Lower lobe of right lung (tissue), 2 donors: ENCODE measurements at places on chromosomes 2 and 18. TPM values are rescaled to one million over a fixed set of nuclear protein-coding genes. Genes with fewer than 3 reads are reported as not detected.

The FOXI3 gene
- not detected for total RNA-seq

The VWC2L gene
- total RNA-seq = not detected

The ZBTB7C gene
- total RNA-seq = 15.0 TPM

- no peak overlapping the region for H3K27ac ChIP-seq
- no peaks in the 10 kb centered on the region for H3K36me3 ChIP-seq
- no peak for DNase-seq
- no peaks in the 10 kb centered on the region for H3K27me3 ChIP-seq
- no peak overlapping the region for H3K4me3 ChIP-seq
Measured at GRCh38 chr2:162164802-162165201, 12.8 kb upstream of the GCG start.

DNA sequence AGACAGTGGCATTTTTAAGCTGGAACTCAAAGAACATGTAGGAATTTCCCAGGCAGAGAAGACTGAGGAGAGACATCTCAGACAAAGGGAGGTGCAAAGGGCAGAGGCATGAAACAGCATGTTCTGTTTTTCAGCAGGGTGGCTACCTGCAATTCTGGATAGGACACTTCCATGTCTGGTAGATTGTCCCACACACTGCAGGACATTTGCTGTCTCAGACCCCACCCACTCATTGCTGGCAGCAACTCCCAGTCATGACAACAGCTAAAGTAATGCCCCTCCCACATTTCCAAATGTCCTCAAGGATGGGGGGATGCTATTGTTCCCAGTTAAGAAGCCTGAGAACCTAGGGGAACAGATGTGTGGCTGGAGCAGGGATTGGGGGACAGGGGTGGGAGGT, 40.8 kb downstream of the ANKRD44 start:
- H3K36me3 ChIP-seq = no peaks in the 10 kb centered on the region
- peaks cover 53% of the 10 kb centered on the region for H3K4me1 ChIP-seq
- no peak overlapping the region for H3K27ac ChIP-seq
- no peaks in the 10 kb centered on the region for H3K27me3 ChIP-seq

GRCh38 chr2:97935719-97936161, 60.0 kb downstream of the TMEM131 start:
- peaks cover 44% of the 10 kb centered on the region for H3K4me1 ChIP-seq
- no peak overlapping the region for H3K27ac ChIP-seq
- H3K27me3 ChIP-seq = no peaks in the 10 kb centered on the region
- H3K4me3 ChIP-seq = no peak overlapping the region
- no peak for DNase-seq

DNA sequence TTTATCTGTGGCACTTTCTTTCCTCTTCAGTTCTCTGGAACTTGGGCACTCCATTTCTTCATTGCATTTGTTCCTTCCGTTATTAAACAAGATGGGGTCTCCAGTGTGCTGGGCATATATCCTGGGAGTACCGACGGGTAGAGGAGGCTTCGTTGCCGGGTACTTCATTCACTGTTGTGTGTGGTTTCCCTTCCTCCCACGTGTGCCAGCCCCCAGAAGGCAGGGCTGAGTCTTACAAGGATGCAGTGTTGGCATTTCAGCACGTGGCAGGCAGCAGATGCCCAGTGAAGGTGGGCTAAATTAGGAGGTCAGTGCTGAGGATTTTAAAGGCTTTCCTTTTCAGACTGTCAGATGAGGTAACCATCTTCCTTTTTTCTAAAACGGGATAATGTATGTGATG, 58.6 kb downstream of the MGAT5 start:
- H3K4me1 ChIP-seq = peaks cover 17% of the 10 kb centered on the region
- H3K36me3 ChIP-seq = peaks cover under 1% of the 10 kb centered on the region
- DNase-seq = no peak
- no peak overlapping the region for H3K27ac ChIP-seq

DNA sequence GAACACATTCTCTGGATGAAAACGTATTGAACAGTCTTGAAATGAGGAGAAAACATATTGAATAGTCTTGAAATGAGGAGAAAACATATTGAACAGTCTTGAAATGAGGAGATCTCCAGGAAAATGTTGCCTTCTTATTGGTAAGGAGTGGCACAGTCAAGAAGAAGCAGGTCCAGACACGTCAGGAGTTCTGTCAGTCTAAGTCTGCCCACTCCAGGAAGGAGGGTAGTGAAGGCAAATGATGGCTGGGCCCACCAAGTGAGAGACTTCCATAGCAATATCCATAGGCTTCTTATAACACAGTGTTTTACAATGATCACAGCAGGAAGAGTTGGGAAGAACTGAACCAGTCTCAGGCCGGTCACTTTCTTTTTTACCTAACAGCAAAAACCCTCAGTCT, 316.2 kb downstream of the ETAA1 start:
- no peaks in the 10 kb centered on the region for H3K36me3 ChIP-seq
- H3K4me3 ChIP-seq = no peak overlapping the region
- no peaks in the 10 kb centered on the region for H3K4me1 ChIP-seq
- DNase-seq = no peak
- no peaks in the 10 kb centered on the region for H3K27me3 ChIP-seq

GRCh38 chr2:183359867-183360266, 235.6 kb downstream of the NUP35 start:
- no peak for DNase-seq
- H3K4me3 ChIP-seq = no peak overlapping the region
- H3K27ac ChIP-seq = no peak overlapping the region
- H3K4me1 ChIP-seq = no peaks in the 10 kb centered on the region
- H3K27me3 ChIP-seq = no peaks in the 10 kb centered on the region

DNA sequence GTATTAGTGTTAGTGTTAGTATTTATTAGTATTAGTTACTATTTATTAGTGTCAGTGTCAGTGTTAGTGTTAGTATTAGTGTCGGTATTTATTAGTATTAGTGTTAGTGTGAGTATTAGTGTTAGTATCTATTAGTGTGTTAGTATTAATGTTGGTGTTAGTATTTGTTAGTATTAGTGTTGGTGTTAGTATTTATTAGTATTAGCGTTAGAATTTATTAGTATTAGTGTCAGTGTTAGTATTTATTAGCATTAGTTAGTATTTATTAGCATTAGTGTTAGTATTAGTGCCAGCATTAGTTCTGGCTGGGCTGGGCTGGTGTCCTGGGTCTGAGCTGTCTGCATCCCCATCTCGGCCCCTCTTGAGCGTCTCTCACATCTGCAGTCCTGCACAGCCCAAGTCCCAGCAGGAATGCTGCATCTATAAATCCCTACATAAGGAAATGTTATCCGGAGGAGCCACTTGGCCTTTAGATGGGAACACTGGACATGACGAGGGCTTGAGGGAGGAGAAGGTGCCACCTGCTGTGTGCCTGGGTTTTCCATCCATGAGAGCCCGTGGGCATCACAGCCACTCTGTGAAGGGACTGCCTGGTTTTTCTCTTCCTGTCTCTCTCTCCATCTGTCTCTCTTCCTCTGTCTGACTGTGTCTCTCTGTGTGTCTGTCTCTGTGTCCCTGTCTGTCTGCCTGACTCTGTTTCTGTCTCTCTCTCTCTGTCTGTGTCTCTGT, 33.6 kb downstream of the TWIST2 start:
- no peaks in the 10 kb centered on the region for H3K4me1 ChIP-seq
- DNase-seq = no peak
- H3K27me3 ChIP-seq = peaks cover 5% of the 10 kb centered on the region
- no peak overlapping the region for H3K4me3 ChIP-seq
- no peak overlapping the region for H3K27ac ChIP-seq

DNA sequence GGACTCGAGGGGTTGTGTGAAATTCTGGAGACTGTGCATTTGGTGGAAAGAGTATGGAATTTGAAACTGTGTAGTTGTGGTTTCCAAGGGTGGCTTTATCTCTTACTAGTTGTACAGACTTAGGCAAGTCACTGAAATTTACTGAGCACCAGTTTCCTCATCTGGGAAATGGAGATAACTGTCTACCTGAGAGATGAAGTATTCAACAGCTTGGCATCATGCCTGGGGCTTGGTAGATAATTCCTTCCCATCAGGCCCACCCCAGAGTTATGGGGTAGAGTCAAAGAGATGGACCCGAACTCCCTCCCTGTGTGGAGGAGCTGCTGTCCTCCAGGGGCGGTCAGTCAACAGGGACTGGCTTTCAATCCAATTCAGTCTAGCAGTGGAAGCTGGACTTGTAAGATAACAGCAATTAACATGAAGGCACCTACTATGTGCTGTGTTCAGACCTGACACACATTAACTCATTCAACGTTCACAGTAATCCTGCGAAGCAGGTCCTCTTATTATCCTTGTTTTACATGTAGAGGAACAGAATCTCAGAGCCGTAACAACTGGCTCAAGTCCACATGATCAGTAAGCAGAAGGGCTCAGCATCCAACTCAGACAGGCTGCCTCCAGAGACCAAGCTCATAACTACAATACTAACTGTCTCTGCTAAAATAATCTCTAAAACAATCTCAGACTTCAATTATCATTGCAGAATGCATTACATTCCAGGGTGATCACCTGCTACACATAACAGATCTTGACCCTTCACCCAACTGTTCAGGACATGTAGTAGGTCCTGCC, 432.1 kb downstream of the LPIN1 start:
- no peaks in the 10 kb centered on the region for H3K27me3 ChIP-seq
- no peaks in the 10 kb centered on the region for H3K36me3 ChIP-seq
- H3K27ac ChIP-seq = no peak overlapping the region
- no peak for DNase-seq
- H3K4me1 ChIP-seq = peaks cover 31% of the 10 kb centered on the region
- no peak overlapping the region for H3K4me3 ChIP-seq

- H3K36me3 ChIP-seq = no peaks in the 10 kb centered on the region
- H3K27ac ChIP-seq = no peak overlapping the region
- H3K4me1 ChIP-seq = no peaks in the 10 kb centered on the region
- H3K27me3 ChIP-seq = no peaks in the 10 kb centered on the region
- no peak for DNase-seq
Measured at GRCh38 chr2:118179445-118179844, 91.2 kb downstream of the INSIG2 start.

DNA sequence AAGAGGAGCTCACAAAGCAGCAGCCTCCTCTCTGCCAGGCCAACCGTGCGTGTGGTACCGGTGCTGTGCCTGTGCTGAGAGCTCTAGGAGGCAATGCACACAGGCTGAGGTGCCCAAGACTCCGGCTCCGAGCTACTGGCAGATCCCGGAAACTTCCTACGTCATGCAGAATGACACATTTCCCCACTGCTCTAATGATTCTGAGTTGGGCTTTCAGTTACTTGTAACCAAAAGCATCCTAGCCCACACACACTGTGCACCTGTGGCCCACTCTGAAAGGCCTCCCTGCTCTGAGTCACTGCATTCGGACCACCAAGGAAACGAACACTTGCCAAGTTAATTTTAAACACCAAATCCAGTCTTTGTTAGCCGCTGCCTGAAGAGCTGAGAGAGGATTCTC, 9.3 kb upstream of the RNU4ATAC start:
- no peak overlapping the region for H3K4me3 ChIP-seq
- H3K27ac ChIP-seq = no peak overlapping the region
- no peaks in the 10 kb centered on the region for H3K4me1 ChIP-seq
- H3K36me3 ChIP-seq = peaks cover 70% of the 10 kb centered on the region
